Stimulated activated CD8-positive, alpha-beta memory T cell treated with anti-CD3 and anti-CD28 coated beads, Interleukin-2, amount 100 ng/mL, for 1 hour (primary cell): ENCODE measurements at places on chromosomes 13 and 19.

GRCh38 chr13:112679932-112680677 lies 9.7 kb upstream of the ATP11A start:
- DNase-seq, result no peak

DNA sequence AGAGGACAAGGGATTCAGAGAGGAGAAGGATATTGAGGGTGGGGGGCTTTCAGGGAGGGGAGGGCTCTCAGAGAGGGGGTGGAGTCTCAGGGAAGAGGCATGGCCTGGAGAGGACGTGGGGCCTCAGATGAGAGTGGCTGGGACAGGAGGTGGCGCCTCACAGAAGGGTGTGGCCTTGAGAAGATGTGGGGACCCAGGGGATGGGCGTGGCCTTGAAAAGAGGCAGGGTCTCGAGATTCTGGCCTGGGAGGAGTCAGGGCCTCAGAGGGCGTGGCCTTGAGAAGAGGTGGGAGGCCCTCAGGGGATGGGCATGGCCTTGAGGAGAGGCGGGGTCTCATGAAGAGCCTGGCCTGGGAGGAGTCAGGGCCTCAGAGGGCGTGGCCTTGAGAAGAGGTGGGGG lies 23.7 kb upstream of the TNFSF14 start:
- no peak for DNase-seq

DNA sequence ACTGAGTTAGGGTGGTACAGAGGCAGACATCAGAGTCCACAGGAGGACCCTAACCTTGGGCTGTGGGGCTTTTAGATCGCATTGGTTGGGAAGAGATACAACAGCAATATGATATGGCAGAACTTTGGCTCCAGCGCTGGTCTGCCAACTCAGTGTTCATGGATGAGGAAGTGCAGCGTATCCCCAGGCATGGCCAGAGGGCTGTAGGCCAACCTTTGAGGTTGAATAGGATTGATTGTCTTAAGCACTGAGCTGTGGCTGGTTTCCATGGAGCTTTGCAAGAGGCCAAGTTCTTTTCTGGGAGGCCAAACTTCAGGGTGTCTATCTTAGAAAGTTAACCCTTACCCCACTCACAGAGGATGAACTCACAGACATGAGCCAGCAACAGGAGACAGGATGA lies 144.1 kb upstream of the TMTC4 start:
- DNase-seq, result no peak

- DNase-seq, result no peak
These were observed at the start of gene SERP2 for GRCh38 chr13:44373601-44374347. Gene SERP2, plus strand, starts transcription at chr13:44373824. Its CDS starts 202 bp downstream, at chr13:44374026.

DNA sequence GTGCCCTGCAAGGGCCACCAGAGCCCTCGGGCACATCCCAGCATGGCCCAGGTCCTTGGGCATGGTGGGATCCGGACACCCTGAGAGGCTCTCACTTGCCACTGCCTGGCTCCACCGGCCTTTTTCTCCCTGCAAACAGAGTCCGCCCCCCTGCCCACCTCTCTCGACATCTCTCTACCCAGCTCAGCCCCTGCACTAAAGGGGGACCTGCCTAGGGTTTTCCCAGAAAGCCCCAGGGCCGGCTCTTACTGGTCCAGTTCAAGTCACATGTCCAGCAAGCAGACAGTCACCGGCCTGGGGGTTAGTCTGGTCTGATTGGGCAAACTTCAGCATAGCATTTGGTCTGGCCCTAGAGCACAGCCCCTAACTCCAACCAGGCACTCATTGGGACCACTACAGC lies 52.9 kb downstream of the SMARCA4 start:
- no peak for DNase-seq

DNA sequence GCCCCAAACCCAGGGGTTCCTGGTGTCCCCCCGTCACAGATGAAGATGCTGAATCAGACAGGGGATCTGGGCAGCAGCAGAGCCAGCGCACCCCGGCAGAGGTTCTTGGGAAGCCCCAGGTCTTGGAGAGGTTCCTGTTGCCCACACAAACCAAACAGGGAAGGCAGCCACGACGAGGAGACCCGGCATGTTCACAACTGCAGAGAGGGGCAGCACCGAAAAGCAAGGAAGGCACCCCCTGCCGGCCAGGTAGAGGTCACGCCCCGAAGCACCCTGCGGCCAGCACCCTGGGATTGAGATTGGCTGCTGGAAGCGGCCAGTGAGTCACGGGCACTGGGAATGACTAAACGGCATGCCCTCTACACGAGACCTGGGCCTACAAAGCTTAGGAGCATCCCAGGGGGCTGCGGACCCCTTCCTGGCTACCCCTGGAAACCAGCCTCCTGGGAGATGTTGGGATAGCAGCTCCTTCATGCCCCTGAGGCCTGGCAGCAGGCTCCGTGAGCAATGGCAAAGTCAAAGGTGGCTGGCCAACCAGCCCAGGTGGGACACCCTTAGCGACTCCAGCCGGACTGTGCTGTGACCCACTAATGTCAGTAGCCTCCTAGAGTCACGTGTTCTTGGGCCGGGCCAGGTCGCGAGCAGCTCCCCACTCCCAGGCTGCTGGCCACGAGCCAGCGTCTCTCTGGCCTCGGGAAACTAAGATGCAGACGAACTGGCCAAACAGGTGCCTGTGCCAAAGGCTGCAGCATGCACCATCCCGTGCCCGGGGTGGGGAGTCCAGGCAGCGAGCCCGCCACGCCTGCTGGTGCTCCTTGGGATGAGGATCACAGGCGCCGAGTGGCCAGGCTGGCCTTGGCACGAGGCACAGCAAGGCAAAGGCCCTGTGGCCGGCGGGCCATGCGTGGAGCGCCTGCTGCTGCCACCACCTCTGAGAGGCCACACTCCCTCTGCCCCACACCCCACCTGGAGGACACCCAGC lies 43.2 kb downstream of the MLLT1 start:
- DNase-seq, result no peak

DNA sequence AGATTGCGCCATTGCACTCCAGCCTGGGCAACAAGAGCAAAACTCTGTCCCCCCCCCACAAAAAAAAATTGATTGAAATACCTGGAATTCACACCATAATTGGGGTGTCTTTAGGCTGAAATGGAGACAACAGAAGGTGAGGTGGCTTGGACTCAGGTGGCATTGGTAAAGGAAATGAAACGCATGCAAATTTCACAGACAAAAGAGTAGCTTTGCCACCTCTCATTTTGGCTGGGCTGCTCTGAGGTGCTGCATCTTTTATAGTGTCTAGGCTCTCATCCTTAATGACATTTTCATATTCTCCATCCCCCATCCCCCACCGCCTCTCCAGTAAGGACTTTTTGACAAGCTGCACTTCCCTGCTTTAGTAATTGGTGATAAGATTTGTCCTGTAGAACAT lies 6.9 kb downstream of the UBE2L5 start:
- DNase-seq, result no peak

- DNase-seq, result no peak
These were observed 48.7 kb downstream of the ZNF536 start for GRCh38 chr19:30420881-30421280.

- DNase-seq, result no peak
These were observed 922 bp downstream of the EBPL start for GRCh38 chr13:49690133-49690994.

DNA sequence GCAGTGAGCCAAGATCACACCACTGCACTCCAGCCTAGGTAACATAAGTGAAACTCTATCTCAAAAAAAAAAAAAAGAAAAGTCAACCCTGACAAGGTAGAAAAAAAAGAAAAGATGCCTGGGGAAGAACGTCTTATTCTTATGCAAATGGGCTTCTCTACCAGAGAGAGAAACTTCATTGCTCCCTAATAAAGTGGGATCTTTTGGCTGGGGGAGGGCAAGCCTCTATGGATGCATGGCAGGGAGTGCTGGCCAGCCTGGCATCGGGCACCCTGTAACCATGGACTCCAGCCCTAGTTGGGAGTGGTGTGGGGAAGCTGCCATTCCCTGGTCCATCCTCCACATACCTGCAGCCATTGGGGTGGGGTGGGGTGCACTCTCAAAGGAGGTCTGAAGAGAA lies 30.7 kb upstream of the ZNF728 start:
- no peak for DNase-seq

GRCh38 chr19:38411041-38411712 lies 8.3 kb downstream of the FAM98C start:
- DNase-seq, result no peak

GRCh38 chr19:18908917-18909619 lies 10.1 kb downstream of the COPE start:
- no peak for DNase-seq

- DNase-seq, result no peak
These were observed 483.2 kb upstream of the SLITRK6 start for GRCh38 chr13:86282442-86282841.

DNA sequence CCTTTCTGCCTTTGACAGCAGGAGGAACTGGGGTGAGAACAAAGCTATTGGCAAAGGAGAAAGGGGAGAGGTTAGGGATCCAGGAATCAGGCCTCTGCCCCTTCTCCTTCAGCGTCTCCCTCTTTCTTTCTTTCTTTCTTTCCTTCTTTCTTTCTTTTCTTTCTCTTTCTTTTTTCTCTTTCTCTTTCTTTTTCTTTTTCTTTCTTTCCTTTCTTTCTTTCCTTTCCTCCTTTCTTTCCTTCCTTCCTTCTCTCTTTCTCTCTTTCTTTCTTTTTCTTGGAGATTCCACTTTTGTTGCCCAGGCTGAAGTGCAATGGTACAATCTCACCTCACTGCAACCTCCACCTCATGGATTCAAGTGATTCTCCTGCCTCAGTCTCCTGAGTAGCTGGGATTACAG lies 75.6 kb downstream of the TRPM4 start:
- no peak for DNase-seq

DNA sequence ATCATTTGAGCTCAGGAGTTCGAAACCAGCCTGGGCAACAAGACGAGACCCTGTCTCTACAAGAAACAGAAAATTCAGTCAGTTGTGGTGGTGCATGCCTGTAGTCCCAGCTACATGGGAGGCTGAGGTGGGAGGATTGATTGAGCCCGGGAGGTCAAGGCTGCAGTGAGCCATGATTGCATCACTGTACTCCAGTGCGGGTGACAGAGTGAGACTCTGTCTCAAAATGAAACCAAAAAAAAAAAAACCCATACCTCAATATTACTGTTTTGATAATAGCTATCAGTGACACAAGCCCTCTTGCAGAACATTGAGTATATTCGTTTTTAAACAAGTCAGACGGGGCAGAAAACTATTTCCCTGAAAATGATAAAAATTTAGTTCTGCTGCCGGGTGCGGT lies 16.2 kb downstream of the ZNF791 start:
- no peak for DNase-seq

GRCh38 chr13:30881191-30881651 lies 24.9 kb upstream of the MEDAG start:
- DNase-seq, result no peak

DNA sequence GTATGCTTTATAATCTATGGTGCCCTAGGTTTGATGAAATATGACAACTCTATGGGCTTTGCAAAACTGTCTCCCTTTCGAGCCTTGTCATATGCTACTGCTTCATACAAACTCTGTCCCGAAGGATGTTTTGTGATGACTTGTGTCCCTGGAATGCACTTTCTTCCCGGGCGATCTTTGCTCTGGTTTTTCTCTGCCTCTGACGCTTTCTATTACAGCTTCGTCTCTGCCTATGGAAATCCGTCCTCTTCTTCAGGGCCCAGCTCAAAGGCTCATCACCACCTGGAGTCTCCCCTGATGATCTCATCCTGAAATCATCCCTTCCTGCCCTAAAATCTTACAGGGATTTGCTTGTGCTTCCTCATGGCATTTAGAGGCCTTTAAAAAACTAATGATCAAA lies 191.5 kb upstream of the KL start:
- no peak for DNase-seq

GRCh38 chr19:30890033-30890432 lies 459.2 kb downstream of the TSHZ3 start:
- no peak for DNase-seq

DNA sequence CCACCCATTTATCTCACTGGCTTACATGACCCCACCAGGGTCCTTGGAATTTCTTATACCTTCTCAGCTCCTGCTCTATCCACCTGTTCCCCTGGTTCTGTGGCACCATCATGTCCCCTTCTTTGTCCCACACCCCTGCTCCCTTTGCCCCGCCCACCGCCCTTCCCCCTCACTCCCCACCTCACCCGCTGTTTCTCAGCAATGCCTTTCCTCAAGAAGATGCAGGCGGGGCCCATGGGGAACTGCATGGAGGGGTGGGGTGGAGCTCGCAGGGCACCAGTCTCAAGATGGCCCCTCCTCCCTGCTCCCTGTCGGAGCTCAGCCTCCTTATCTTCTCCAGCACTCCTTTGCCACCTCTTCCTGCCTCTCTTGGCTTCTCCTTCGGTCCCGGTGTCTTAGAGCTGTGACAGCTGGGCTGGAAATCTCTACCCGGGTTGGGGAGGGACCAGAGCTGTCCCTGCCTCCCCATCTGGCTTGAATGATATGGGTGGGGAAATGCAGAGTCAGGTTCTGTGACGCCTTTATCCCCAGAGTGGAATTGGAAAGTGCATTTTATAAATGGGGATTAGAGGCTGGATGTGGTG lies at the start of gene CABP5:
CABP5 (minus strand) TSS at position 405 of the 584 bp plus-strand sequence; CDS start at position 248, 157 bp downstream.
- no peak for DNase-seq

DNA sequence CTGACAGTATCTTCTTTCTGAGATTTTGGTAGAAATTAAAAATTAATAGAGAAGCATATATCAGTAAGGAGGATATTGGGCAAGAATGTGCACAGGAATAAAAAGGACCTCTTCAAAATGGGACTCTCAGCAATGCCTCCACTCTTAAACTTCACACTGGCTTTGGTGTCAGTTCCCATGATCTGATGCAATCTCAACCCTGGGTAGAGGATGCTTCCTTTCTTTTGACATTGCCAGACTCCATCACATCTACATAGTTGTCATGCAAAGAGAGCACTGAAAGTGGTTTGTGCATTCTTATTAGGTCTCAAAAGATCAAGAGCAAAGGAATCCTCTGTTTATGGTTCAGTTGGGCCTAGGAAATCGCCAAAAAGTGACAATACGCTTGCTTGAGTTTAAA lies 26.3 kb downstream of the STARD13 start:
- no peak for DNase-seq

DNA sequence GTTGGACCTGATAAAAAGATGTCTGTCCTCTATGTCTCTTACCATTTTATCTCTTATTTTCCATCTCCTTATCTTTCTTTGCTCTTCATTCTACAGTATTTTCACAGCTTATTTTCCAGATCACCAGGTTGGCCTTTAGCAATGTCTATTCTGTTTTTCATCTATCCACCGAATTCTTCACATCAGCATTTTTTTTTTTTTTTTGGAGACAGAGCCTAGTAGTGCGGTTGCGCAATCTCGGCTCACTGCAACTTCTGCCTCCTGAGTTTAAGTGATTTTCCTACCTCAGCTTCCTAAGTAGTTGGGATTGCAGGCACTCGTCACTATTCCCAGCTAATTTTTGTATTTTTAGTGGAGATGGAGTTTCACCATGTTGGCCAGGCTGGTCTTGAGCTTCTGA lies 49.0 kb downstream of the DNAJC15 start:
- DNase-seq, result no peak

DNA sequence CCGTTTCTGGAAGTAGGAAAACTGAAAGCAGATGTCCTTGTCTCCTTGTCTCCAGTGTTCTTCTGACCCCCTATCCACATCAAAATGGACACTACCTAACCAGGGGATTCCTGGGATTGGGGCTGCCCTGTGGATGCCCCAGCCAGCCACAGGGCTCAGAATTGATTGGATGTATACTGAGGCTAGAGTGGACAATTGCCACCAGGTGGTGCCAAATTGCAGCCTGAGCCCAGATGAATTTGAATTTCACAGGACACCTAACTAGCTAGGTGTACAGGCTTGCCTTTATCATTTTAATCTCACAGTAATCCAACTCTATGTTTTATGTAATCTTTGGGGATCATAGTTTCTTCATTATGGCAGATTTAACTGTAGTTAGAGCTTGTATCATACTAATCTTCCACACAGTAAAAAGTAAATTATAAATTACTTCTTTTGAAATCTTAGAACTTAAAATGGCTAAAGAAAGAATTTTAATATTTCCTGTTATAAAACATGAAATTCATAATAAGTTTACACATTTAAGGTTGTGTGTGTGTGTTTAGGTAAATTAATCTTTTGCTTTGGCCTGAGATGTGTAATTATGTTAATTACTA lies 58.0 kb downstream of the PIBF1 start:
- DNase-seq, result no peak
